WTC11 (cell line): ENCODE measurements at places on chromosomes 16 and 17.

DNA sequence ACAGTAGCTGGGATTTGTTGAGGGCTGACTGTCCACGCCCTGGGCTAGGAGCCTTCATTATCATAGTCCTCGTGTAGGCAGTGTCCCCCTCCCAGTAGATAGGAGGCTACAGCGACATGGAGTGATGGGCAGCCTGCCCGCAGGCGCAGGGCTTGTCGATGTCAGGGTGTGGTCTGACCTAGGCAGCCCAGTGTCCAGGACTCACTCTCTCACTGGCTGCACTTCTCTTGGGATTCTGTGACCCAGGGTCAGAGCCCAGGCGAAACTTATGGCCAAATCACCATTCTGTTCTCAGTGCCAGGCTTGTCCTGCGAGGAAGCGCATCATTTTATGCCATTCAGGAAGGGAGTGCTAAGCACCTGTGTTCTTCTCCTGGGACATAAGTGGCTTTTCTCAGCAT lies 32.6 kb downstream of the SHISA6 start:
- DNase-seq = no peak

- no peak for DNase-seq
Measured at GRCh38 chr16:86914876-86915717, 336.7 kb downstream of the FOXL1 start.

GRCh38 chr17:73648543-73648820 lies 4.2 kb upstream of the SDK2 start:
- DNase-seq = no peak

DNA sequence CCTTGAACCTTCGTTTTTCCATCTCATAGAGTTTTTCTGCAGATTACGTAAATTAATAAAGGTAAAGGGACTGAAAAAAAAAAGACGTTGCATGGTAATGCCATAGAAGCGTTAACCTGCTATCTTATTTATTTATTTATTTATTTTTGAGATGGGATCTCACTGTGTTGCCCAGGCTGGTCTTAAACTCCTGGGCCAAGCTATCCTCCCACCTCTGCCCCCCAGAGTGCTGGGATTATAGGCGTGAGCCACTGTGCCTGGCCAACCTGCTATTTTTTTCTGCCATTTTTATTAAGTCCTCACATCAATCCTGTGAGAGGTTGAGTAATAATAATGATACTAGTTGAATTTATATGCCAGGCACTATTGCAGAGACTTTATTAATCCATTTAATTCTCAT lies 7.9 kb downstream of the MSI2 start:
- DNase-seq = no peak

DNA sequence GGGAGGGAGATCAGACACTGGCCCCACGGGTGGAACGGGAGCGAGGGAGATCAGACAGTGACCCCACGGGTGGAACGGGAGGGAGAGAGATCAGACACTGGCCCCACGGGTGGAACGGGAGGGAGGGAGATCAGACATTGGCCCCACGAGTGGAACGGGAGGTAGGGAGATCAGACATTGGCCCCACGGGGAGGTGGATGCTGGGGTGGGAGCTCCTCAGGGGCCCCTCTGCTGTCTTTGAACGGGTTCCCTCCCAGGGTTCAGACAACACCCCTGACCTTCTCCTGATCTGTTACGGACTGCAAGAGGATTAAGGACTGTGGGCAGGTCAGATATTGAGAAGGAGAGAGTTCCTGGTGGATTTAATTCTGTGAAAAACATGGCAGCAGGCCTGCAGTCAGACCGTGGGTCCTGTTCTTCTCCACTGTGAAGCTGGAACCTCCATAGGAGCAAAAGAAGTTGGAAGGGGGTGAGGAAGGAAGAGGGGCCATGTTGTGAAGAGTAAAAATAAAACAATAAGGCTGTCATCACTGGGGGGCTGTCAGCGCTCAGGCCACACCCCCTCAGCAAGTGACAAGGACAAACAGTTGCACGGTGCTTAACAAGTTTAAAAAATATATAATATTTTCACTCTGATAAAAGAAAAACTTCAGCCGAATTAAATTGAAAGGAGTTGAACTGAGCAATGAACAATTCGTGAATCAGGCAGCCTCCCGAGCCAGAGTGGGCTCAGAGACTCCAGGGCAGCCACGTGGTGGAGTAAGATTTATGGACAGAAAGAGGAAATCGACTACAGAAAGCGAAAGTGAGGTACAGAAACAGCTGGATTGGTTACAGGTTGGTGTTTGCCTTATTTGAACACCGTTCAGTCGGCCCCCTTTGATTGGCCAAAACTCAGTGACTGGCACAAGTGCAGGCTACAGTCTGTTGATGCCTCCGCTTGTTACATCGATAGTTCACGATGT lies 348.7 kb upstream of the TNRC6C start:
- no peak for DNase-seq

- no peak for DNase-seq
Measured at GRCh38 chr16:4578961-4579530, 22.9 kb downstream of the C16orf96 start.

DNA sequence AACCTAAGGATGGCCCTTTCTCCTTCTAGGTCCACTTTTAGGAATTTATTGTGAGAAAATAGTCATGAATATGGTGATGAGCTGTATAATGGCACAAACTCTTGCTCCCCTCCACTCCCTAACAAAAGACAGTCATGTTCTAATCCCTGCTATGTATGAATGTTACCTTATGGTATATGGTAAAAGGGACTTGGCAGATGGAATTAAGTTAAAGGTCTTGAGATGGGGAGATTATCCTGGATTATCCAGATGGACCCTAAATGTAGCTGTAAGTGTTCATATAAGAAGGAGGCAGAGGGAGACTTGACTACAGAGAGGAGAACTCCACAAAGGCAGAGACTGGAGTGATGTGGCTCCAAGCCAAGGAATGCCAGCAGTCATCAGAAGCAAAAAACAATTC lies 296.1 kb downstream of the SOX9 start:
- DNase-seq = no peak

GRCh38 chr17:20706751-20707373 lies 127.3 kb downstream of the CDRT15L2 start:
- no peak for DNase-seq

GRCh38 chr16:79721270-79721669 lies 120.7 kb upstream of the MAF start:
- DNase-seq = no peak

DNA sequence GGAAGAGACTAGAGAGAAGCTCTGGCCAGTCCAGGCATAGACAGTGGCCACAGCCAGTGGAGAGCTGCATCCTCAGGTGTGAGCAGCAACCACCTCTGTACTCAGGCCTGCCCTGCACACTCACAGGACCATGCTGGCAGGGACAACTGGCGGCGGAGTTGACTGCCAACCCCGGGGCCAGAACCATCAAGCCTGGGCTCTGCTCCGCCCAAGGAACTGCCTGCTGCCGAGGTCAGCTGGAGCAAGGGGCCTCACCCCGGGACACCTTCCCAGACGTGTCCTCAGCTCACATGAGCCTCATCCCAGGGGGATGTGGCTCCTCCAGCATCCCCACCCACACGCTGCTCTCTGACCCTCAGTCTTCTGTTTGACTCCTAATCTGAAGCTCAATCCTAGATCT lies 3.2 kb downstream of the RHBDF1 start:
- no peak for DNase-seq

GRCh38 chr16:55379876-55380390 lies 55.9 kb downstream of the IRX6 start:
- no peak for DNase-seq

DNA sequence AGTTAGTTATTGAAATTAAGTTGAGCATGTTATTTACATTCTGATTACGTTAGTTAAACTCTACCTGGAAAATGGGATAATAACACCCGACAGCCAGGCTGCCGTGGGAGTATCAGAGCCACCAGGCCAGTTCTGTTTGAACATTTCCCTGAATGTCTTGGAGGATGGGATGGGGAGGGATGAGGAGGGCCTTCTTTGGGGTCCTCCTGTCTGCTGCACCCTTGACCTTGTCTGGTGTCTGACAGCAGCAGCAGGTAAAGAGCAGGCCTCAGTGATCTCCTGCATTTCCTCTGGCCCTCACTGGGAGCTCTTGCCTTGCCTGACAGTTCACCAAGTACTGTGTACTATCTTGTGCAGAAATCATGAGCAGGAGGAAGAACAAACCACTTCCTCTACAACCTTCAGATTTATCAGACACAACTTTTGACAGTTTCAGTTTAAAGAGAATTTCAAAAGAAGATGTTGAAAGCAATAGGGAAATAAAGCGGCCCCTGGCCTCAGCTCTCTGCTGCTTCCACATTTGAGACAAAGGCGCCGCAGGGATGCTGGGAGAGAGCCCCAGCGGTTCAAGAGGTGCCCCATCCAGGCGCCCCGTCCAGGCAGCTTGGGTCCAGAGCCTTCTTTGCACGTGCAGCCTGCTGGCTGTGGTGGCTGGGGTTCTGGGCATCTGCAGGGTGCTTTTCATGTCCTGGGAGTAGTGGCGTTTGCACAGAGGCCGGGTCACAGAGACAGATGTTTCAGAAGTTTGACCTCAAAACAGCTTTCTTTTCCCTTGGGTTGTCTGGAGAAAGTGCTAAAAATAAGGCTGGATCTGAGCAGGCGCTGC lies 25.3 kb downstream of the CMIP start:
- no peak for DNase-seq
